NCI-H1930 (cell line): ENCODE measurements at places on chromosomes 2 and 18.

DNA sequence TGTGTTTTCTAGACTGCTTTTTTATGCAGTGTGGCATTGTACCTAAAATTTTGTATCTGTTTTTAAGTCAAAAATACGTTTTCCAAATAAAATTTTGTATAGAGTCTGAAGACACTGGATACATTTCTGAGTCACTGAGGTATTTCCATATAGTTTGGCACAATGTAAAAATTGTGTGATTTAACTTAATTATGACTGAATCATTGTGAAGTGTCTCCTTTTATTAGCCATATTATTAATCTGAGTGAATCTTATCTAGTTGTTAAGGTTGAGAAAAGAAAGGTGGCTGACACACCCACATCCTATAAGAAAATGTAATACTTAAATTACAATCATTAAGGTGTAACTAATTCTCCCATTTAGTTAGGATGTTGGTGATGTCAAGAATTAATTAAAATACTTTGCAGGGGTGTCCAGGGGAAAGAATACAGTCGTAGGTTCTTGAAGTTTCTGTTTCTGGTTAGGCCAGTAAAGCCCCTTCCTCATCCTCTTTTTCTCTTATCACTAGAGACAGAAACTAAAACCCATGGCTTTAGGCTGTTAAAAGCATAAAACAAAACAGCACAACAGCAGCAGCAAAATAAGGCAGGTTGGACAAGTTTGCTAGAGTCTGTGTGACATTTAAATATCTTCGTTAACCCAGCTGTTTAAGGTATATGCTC lies 71.6 kb downstream of the UBE2E3 start:
- no peak for DNase-seq

DNA sequence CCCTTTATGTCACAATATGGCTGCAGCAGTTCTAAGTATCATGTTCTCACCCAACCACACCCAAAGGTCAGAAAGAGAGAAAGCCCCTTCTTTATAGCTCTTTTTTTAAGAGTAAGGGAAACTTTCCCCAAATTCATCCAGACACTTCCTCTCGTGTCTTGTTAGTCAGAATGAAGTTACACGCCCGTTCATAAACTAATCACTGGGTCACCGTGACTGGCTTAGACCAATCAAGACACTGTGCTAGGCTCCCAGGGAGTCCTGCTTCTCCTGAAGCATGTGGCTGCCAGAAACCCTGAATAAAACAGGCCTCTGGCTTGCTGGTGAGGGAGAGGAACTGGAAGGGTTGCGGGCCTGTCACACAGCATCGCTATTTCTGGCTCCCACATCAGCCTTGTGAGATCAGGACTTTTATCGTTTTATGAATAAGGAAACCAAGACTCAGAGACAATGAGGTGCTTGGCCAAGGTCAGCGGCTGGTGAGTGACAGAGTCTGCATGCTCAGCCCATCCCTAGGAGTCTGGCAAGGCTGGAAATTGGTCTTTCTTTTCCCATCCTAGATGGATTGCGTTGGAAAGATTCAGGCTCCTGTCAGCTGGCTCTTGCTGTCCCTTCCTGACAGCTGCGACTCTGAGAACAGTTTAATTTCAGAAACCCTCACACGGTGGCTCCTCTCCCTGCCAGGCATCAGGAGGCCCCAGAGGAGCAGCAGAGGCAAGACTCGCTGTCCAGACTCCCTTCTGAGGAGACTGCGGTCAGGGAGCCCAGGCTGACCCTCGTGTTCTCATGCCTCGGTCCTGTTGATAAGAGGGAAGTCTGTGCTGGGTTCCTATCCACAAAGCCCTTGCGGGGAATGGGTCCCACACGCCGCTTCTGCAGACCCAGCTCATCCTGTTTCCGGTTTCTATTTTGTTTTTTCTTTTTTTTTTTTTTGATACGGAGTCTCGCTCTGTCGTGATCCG lies 104.5 kb upstream of the TAF1B start:
- no peak for DNase-seq

DNA sequence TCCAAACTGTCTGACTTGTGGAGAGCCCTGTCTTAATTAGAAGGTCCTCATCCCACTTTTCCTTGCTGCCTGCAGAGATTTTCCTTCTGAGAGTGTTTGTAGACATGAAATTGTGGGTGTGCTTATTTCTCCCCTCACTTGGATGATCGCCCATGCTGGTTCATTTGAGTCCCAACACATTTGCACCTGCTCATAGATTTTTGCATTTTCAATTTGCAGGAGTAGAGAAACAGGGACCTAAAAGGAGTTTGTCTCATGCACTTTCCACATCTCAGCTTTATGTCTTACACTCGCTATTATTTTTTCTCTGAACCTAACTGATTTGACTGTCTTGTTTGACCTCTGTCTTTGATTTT lies 33.2 kb upstream of the FHL2 start:
- DNase-seq: no peak

- no peak for DNase-seq
These were observed 18.9 kb downstream of the INPP4A start for GRCh38 chr2:98463551-98463971.

DNA sequence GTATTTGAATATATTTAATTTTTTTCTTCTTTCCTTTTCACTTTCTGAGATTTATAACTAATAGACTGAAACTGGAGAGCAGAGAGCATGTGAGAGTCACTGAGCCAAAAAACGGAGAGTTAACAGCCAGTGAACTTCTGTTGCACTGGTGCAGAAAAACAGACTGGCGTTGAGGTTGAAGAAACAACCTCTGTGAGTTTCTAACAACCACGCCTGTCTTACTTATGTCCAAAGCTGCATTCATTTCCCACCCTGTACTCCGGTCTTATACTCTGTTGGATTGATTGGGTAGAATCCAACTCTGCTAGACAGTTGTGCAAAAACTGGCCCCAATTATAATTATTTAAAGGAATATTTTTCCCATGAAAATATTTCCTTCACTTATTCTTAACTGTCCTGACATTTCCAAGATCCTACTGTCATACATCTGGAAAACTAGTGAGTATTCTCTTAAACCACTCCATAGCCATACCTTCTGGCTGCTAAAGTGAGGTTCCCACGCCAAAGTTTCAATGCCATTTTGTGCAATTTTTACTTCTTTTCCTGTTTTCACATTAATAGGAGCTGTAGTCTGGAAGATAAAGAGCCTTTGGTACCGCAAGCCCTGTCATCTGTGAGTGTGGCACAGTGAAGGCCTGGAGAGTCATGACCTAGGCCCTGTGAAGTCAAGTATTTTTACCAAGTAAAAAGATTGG lies 9.4 kb downstream of the CYP1B1 start:
- DNase-seq: no peak

GRCh38 chr2:148674063-148675020 lies 29.8 kb downstream of the EPC2 start:
- no peak for DNase-seq

GRCh38 chr2:108988076-108988795 lies 784 bp downstream of the EDAR start:
- DNase-seq: no peak

GRCh38 chr2:46964835-46965560 lies 49.4 kb upstream of the MCFD2 start:
- no peak for DNase-seq

GRCh38 chr18:36176711-36177110 lies 10.6 kb upstream of the MOCOS start:
- DNase-seq: no peak

GRCh38 chr2:85887566-85888019 lies 1.2 kb downstream of the ST3GAL5 start:
- DNase-seq: no peak

DNA sequence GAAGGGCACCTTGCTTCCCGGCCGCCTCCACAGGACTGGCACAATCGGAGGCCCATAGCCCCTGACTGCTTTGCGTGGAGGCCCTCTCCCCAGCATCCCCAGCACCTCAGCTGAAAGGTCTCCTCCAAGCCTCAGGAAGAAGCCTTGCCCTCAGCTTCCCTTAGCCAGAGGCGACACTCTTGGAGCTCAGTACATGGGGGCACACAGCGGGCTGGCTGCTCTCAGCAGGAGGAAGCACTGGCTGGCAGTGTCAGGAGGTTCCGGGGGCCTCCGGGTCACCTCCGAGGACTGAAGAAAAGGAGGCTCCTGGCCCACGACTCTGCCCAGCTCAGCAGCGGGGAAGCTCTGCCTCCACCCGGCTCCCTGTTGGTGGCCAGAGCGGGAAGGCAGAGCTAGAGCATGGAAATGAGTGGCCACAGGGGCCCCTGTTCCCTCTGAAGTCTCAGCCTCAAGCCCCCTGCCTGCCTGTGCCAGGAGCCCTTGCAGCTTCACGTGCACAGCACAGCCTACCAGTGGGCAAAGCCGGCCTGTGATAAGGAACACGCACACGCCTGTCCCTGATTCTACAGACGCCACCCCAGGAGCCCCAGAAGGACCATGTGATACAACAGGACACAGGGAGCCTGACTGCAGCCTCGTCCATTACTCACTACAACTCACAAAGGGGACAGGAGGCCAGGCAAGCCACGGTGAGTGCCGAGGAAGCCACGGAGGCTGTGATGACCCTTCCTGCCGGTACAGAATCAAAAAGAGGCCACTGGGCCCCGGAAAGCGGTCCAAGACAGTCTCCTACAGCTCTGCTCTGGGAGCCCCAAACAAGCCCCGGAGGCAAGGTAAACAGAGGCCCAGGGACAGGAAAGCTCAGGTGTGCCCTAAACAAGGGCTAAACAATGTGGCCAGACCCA lies 15.5 kb downstream of the HDAC4 start:
- no peak for DNase-seq

- DNase-seq: no peak
These were observed 117.1 kb upstream of the PDE1A start for GRCh38 chr2:182543741-182544525.

DNA sequence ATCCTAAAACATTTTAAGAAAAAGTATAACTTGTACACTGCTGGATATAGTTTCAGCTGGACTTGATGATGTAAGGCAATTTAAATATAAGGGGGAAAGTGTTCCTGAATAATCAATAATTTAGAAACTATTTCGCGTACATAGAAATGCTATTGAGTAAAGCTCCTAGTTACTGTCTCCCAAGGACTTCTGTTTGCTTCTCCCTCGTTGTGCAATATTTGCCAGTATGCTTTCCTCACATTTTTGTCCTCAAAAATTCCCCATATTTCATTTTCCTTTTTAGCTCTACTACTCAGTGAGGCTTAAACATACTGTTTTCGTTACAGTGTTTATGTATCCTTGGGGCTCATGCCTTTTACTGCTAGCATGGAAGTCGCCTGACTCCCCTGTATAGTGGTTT lies 36.9 kb downstream of the ATP9B start:
- DNase-seq: no peak

DNA sequence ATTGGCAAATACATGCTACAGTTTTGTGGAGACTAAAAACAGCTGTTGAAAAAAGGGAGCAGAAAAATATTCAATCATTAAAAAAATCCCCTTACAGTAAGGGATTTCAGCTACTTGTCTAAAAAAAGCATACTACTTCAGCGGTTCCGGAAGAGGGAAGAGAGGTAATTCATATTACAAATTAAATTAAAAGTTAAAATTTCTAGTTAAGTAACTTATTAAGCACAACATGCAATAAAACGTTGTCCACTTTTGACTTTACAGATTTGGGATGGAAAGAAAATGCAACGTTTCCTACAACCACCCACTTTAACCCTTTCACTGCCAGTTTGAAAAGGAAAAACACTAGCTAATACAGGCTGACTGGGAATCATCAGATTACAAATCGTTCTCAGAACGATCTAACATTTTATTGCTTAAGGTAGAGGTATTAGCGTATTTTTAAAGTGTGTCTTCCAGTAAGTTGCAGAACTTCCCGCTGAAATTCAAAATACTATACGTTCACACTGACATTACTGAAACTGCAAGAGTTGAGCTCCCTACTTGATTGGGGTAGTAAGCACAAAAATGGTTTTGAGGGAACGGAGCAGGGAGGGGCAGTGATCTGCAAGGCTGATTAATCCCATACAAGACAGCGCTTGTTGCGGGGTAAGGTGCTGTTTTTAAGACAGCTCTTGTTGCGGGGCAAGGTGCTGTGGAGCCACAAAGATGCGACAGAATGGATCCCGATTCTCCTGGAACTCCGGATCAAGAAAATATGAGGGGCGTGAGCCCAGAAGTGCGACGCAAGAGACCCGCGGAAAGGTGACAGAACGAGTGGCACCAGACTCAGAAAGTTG lies 743 bp downstream of the HADHA start:
- no peak for DNase-seq

GRCh38 chr2:177204417-177204816 lies 8.2 kb upstream of the HNRNPA3 start:
- DNase-seq: no peak

DNA sequence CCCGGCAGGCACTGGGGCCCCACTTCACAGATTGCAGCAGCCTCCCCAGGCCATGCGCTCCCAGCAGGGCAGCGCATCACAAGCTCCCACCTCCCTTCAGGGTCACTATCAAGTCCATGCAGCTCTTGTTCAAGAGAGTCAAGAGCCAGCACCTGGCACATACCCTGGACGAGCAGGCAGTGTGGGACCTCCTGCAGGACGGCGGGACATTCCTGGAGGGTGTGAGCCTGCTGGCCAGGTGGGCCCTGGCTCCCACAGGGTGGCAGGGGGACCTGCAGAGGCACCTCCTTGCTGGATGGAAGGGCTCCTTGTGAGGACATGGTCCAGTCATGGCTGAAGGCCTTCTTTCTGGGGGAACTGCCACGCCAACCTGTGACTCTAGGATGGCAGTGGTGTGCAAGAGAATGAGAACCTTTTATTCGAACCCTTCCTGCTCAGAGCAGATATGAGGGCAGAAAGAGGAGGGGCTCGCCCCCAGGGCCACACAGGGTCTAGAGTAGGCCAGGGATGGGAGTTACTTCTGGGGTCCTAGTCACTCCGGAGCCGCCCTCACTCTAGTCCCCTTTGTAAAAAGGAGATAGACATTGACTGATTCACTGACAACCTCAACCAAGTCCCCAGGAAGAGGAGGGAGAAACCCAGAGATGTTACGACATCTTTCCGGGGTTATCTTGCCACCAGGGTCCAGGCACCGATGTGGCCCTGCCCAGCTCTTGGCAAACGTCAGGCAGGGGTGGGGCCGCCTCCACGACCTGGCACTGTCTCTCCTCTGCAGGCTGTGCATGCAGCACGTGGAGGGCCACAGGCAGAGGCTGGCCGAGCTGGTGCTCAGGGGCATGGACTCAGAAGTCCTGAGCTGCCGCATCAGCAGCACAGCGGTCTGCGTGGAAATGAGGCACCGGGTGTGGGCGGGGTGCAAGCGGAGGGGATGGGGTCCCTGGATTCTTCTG lies 31.3 kb downstream of the HJURP start:
- DNase-seq: no peak

DNA sequence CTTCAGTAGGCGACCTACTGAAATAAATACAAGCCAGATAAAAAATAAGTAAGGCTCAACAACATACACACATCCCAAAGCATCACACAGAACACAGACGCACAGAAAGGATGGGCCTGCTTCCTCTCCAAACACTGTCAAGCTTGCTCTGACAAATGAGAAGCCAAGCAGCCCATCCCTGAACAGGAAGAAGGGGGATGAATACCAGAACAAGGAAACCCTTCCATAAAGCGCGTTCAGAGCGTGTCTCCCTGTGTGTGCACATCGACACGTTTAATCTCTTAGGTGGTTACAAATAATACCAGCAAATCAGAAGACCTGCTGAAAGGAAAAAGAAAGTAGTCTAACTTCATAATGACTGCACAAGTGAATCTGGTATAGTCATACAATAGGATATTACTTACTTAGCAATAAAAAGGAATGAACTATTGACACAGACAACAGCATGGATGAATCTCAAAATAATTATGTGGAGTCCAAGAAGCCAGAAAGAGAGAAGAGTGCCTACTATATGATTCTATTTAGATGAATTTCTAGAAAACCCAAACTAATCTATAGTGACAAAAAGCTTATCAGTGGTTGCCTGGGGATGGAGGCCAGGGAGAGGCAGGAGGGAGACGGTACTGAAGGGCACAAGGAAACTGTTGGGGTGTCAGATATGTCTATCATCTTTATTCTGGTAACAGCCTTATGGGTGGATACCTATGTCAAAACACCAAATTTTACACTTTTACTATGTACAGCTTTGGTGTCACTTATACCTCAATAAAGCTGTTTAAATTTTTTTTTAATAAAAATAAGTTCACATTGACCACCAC lies 26.8 kb downstream of the MBOAT2 start:
- no peak for DNase-seq
